ENCODE measurements at places on chromosomes 12 and 14. TPM values are rescaled to one million over a fixed set of nuclear protein-coding genes. Genes with fewer than 3 reads are reported as not detected.

The HOXC4 gene
- total RNA-seq, result 2.3 TPM

The RND1 gene
- 5.4 TPM for total RNA-seq

DNA sequence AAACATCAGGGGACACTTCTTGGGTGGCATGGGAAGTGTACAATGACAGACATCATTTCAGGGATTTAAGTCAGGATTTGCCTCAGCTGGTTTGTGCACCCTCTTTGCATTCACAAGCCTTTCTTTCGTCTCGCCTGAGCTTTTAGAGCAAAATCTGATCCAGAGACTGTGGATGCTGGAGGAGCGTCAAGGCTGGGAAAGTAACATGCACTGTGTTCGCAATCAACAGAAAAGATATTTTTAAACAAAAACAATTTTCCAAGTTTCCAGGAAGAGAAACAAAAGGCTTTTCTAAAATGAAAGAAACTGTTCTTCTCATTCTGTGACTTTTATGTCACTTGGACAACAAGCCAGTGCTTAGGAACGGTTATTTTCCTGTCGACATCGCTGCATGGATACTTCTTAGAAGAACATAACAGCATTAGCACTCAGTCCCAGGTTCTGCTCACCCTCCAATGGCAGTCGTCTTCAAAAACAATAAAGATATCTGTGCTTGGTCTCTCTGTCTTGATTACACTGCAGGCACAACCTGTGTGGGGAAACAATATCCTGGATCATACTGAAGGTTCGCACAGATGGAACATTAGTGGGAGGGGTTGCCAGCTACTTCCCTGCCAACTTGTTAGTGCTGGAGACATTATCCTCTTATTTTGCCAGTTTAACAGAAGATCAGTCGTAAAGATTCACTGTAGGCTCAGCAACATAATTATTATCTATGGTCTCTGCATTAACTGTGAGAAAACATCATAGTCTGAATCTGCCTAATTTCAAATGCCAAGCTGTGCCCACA is 403.3 kb upstream of the ATP2B1 start:
- DNase-seq, result no peak

DNA sequence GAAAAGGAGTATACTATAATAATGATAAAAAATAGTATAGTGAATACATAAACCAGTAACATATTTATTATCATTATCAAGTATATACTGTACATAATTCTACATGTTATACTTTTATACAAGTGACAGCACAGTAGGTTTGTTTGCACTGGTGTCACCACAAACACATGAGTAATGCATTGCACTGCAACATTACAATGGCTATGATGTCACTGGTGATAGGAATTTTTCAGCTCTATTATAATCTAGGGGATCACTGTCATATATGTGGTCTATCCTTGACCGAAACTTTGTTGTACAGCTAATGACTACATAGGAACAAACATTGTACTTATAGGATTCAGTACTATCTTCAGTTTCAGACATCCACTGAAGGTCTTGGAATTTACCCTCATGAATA is 165.8 kb upstream of the SYT1 start:
- DNase-seq, result no peak

DNA sequence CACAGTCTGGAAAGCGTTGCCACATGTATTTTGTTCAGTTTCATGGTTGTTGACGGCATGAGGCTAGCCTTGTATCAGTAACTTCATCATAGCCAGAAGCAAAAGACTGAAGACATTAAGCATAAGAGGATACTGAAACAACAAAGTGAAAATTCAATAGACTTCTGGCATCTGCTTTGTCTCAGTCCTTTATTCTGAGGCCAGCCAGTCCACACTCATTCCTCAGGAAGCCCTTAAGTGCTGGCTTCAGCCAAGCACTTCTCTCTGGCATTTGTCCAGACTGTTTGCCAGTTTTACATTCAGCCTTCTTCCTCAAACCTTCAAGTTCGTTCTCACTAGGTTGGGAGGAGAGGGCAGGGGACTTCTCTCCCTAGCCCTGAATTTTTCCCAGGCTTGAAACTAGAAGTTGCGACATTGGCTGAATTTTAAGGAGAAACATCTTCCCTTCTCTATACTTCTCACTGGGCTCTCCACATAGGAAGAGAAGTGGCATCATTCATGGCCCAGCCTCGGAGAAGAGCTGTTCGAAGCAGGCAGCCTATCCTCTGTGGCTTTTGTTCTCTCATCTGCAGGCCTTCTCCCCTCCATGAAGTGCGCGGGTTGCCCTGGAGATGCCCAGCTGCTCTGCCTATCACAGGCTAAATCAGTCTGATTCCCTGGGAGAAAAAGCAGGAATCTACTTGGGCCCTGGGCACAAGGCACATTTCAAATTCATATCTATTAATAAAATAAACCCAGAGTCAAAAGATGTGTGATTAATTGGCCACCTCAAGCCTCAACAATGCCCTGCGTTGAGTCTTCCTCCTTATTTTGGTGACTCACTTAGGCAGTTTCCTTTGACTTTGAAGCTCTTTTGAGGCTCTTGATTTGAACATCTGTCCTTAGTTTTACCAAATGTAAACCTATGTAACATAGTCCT is 130.9 kb upstream of the PLEKHA5 start:
- no peak for DNase-seq

GRCh38 chr14:32524609-32525375 is 195.7 kb downstream of the AKAP6 start:
- DNase-seq, result no peak

- DNase-seq, result no peak
These were observed 102.9 kb upstream of the ABCD2 start for GRCh38 chr12:39722504-39722903.

- DNase-seq, result no peak
These were observed 25.3 kb downstream of the PAH start for GRCh38 chr12:102891756-102892155.

The RNASE7 gene
- 1.6 TPM for total RNA-seq

- no peak for DNase-seq
These were observed 17.9 kb upstream of the CFAP54 start for GRCh38 chr12:96471368-96472050.

GRCh38 chr12:6358881-6359280 is 16.5 kb downstream of the SCNN1A start:
- no peak for DNase-seq

DNA sequence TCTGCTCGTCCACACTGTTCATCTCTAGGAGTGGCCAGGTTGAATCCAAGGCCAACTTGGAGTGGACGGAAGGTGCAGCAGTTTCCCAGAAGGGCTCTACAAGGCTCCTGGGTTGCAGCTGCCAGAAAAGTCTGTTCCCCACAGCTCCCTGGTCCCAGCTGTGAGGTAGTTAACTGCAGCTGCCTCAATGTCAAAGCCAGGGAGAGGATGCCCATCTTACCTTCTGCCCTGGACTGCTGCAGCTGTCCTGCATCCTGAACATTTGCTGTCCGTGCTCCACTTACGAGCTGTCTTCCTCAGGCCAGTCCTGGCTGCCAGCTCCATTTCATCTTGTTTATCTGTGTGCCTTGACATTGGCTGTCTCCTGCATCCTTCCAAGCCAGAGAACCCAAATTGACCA is 227.3 kb downstream of the SLC41A2 start:
- no peak for DNase-seq

The RPL10L gene
- not detected for total RNA-seq

GRCh38 chr12:49944046-49944445 is 6.5 kb upstream of the AQP2 start:
- peak; percentile 43 for DNase-seq

The ALKBH1 gene
- 5.6 TPM for total RNA-seq

DNA sequence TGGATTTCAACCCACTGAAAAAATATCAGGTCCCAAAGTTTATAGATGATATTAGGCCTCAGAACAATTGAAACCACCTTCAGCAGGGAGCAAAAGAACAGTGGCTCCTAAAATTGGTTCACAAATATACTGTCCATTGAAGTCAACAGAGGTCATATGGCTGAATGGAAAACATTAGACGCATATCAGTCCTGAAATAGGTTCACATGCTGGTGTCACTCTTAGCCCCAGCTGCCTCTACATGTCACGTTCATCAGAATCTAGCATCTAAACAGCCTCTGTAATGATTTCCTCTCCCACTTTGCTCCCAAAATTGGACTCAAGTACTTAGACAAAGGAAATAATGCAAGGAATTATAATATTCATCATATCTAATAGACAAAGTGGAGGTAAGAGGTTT is 8.7 kb downstream of the FLRT2 start:
- DNase-seq, result no peak

The AQP2 gene
- total RNA-seq, result not detected

The CCND2 gene
- 43.3 TPM for total RNA-seq

DNA sequence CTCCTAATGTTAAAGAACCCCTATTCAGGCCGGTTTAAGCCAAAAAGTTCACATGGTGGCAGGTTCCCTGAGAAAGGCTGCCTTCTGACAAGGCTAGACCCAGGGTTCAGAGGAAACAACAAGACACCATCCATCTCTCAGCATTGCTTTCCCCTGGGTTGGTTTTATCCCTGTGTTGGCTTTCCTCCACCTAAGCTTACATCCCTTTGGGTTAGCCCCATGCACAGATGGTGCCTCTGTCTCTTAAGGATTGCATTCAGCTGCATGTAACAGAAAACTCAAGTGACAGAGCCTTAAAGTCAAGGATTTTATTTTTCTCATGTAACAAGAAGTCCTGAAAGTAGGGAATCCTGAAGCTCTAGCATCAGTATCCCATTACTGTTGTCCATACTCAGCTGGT is 42.8 kb upstream of the RIN3 start:
- no peak for DNase-seq

GRCh38 chr14:81219759-81220579 is 790 bp downstream of the GTF2A1 start:
- no peak for DNase-seq

The RHEBL1 gene
- total RNA-seq, result 1.3 TPM

GRCh38 chr14:33602396-33602795 is 348.5 kb downstream of the EGLN3 start:
- DNase-seq, result no peak

The FICD gene
- 8.5 TPM for total RNA-seq

The OR6C74 gene
- total RNA-seq, result not detected

DNA sequence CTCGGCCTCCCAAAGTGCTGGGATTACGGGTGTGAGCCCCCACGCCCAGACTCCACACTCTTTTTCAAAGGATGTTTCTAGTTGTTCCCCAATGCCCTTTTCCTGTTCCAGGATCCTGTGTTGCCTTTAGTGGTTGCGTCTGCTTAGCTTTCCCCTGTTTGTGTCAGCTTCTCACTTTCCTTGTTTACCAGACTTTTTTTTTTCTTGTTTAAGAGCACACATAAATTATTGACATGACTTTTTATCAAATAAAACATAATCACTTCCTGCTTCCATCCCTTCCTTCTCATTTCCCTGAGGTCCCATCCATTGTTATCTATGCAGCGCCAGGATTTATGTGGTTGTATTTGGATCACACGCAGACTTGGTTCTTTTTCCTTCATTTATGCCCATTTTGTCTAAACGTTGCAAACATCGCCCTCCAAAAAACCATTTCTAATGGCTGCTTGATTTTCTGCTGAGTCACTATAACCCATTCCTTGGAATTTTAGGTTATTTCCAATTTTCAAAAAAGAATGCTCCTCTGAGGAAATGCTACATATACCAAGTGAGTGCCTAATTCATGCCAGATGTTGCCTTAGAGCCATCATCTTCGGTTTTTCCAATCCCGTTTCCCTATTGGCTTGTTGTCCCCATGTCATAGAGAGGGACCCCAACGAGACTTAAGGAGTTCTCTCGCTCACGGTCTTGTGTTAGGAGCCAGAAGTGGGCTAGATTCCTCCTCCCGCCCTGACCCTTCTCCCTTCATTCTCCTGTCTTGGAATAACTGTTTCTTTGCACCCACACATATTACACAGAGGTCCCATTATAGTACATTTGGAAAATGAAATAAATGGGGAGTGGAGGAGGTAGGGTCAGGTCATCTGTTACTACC is 13.5 kb upstream of the CYP46A1 start:
- no peak for DNase-seq

DNA sequence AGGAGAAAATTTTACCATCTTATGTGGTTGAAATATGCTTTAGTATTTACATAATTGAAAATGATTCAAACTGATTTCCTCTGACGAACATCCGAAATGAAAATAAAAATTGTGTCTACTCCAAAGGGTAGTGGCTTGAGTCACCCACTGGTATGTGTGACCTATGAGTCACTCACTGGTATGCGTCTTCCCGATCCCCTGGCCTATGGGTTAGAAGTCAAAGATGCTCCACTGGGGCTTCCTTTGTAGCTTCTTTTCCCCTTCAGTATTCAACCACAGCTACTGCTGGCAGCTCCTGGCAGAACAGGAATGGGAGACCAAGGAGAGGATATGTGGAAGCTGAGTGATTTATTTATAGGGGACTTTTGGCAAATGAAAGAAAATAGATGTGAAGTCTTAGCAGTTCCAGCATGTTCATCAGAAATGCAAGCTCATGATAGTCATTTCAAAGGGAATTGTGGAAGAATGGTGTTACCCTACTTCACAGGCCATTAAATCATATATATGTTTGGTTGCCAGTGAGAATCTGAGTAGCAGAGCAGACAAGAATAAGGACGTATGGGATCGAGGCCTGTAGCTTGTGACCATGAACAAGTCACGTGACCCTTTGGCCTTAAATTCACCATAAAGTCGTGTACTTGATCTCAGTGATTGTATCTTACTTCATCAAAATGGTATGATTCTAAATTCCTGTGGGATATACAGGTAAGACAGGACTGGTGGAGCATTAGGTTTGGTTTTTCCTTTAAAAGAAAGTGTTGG is 108.3 kb downstream of the CRADD start:
- DNase-seq, result no peak

- no peak for DNase-seq
These were observed 57.2 kb downstream of the SETD3 start for GRCh38 chr14:99423434-99423833.

DNA sequence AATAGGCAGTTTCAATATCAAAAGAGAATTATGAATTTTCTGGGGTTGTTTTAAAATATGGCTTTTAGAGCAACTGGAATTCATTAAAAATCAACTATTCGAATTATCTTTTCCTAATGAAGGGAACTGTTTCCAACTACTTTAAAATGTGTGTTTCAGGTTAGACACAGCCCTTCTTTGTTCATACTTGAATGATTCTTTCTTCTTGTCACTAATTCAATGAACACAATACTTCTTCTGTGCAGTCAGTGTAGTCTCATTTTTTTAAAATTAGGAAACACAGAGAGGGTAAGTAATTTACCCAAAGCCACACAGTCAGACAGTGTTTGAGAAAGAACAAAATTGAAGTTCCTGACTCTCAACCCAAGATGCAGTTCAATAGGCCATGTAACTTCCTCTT is 414.0 kb downstream of the CCDC91 start:
- DNase-seq, result no peak

The CRIP1 gene
- total RNA-seq, result 32.8 TPM

DNA sequence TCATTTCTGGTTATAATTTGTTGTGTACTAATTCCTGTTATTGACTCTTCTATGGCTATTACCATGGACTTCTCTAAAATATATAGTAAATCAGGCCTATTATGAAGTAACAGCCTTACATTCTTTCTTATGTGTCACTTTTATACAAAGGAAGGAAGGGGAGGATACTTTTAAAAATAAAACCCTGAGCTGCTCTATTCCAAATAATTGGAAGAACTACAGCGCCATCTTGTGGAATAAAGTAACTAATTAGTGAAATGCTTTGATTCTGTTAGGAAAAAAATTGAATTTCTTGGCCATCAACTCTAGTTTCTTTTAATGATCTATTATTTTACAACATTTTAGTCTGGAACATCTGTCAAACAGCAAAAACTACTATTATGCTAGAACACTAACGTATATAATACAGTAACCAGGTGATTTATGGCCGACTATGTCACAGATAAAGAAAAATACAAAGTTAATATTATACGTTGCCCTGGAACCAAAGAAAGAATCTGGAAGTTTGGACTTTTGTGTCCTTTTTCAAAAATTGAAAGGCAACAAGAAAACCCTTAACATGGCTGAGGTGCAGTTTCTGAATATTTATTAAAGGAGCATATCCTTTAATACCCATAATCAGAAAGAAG is 55.0 kb upstream of the NELL2 start:
- DNase-seq, result no peak

- no peak for DNase-seq
These were observed 11.8 kb downstream of the A2ML1 start for GRCh38 chr12:8834230-8834629.

Measured in breast epithelium (tissue), 4 donors.